ENCODE measurements at places on chromosomes 3 and 15.
A peak's percentile ranks its signal among the peaks of the same experiment; 100 is the strongest.

GRCh38 chr3:116032176-116032575 lies 408.9 kb downstream of the GAP43 start:
- DNase-seq, result no peak

GRCh38 chr3:185942907-185943759 lies 5.3 kb upstream of the TRA2B start:
- DNase-seq, result peak; percentile 66

DNA sequence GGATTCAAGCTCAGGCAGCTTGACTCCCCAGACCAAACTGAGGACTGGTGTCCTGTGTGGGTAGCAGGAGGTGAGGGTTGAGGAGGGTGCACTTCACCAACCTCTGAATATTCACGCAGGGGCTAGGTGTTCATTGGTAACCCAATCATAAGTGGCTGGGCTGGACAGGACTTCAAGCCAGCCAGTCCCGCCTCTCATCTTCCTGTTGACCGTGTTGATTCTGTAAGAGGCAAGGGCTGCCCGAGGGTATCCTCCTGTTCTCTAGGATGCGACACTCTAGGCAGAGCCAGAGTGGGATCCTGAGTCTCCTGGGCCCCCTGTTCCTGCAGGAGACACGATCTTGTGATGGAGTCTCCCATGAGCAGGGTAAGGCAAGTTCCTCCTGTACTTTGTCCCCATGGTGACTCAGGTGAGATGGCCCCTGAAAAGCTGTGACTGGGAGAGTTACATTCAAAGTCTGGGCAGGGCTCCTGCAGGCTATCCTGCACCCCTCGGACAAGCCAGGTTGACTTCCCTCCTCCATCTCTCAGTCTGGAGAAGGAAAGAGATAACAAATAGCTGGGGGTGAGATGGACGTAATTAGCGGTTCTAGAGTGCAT lies 58.1 kb upstream of the POMGNT2 start:
- no peak for DNase-seq

- DNase-seq, result no peak
Measured at GRCh38 chr3:18370672-18371071, 54.5 kb downstream of the SATB1 start.

DNA sequence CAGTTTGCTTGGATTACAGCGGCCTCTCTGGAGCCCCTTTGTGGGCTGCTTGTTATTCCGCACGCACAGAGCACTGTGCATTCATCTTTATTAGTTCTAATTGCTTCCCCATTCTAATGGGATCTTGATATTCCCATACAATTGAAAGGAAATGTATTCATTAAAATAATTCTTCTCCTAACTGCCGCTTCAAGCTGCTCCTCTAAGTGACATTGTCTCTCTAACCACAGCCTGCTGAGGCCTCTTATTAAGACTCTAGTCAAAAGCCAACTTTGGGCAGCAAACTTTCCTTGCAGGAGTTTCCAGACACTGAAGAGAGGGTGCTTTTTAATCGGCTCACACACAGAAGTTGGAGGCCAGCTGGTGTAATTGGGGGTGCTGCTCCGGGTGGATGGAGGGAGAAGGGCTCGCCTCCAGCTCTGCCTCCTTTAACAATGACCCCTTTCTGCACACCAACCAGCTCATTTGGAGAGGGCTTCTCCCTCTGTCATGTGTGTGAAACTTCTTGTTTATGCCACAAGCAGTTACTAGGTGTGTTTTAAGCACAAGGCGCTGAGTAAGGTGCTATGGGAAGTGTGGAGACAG lies 5.6 kb upstream of the MAGEF1 start:
- DNase-seq, result no peak

GRCh38 chr3:159898147-159898546 lies 90.5 kb upstream of the IL12A start:
- no peak for DNase-seq

DNA sequence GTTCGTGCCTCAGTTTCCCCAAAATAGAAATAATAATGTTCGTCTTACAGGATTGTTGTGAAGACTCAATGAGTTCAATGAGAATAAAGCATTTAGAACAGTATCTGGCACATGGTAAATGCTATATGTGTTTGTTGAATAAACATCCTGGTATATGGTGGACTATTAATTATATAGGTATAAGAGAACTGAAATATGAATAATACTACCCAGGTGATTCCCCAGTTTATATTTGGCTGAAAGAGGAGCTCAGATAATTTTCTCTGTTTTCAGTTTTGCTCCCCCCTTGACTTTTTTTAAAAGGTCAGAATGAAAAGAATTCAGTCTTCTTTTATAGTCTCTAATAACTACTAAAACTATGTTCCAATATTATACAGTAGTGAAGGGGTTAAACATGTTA lies 46.9 kb downstream of the USP8 start:
- no peak for DNase-seq

DNA sequence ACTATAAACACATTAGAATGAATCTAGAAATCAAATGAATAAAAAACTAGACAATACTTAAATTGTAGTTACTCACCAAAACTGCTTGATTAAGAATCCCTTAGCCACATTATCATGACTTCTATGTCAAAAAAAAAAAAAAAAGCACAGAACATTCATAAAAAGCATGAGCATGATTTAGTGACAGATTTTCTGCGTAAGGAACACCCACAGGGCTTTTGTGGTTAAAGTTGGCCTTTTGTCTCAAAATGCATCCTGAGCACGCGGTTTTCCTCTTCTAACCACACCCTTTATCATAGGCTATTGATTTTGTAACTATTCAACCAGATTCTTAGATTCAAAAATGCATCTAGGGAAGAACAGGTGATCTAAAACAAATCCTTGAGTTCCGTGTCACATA lies 334.0 kb upstream of the NR2F2 start:
- no peak for DNase-seq

DNA sequence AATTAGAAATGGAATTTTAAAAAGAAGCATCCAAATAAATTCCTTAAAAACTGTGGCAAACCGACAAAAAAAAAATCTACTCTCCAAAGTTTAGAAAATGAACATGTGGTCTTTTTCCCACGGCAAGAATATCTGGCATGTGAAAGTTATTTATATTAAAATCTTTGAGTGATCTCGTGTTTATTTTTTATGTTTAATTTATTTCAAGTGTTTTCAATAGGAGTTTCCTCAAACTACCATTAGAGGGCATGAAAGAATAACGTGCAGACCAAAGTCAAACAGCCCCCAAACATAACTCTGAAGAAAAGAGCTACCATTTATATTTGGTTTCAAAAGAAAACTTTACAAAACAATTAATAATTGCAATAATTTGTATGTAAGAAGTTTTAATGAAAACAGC lies 286.4 kb downstream of the ZIC4 start:
- no peak for DNase-seq

DNA sequence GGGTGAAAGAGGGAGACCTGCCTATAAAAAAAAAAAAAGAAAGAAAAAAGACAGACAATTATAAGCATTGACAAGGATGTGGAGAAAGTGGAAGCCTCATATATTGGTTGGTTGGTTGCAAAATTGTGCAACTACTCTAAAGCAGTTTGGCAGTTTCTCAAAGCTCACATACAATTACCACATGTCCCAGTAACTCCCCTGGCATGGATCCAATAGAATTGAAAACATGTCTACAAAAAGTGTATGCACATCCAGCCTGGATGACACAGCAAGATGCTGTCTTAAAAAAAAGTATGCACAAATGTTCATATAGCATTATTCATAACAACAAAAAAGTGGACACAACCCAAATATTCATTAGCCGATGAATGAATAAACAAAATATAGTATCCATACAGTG lies 19.5 kb downstream of the SETMAR start:
- no peak for DNase-seq

DNA sequence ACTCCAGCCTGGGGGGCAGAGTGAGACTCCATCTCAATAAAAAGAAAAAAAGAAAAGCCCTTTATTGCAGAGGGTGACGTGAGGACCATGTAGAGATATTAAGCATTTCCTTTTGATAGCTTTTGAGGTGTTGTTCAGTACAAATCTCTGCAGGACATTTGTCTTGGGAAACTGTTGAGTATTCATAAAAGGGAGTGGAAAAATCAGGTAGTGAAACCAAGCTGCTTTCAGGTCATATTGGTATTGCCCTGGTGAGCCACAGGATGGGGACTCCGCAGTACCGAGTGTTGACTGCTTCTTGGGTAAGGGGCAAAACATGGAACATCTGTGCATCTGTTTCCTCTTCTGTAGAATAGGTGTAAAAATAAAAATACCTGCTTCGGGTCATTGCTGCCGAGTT lies 9.9 kb downstream of the ITPR1 start:
- DNase-seq, result no peak

DNA sequence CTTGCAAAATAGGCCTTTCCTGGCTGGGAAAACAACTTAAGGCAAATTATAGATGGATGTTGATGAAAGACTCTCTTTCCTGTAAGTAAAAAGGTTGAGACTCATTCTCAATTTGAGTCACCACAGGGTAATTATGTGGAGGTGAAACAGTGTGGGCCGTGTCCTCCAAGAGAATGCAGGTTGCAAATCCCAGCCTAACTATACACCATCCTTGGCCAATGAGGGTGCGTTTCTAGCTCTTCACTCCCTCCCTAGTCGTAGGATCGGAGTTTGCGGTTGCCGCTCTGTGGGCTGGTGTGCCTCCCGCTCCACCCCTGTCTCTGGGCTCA lies 259.9 kb downstream of the PLCL2 start:
- no peak for DNase-seq

DNA sequence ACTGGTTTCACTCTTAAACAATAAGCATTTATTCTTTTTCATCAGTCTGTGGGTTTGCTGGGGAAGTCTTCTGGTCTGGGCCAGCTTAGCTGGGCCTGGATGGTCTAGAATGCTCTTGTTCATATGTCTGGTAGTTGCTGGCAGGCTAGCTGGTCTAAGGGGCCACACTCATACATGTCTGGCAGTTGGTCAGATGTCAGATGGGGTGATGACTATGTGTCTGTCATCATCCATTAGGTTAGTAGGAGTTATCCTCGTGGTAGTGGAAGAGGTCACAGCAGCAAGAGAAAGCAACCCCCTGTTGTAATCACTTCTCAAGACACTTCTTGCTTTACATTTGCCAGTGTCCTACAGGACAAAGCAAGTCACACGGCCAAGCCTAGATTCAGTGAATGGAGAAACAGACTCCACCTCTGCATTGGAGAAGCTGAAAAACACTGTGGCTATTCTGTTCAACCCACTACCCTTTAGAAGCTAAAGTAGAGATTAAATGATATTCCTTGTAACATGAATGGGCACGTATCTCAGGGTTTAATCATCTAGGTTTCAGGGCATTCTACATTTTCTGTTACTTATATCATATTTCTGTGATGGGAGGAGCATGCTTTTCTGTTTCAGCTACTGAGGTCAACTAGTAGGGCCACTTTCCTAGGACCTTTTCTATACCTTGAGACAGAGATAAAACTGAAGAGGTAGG lies 5.5 kb upstream of the ARID3B start:
- DNase-seq, result no peak

- no peak for DNase-seq
Measured at GRCh38 chr3:58190291-58190690, 20.5 kb downstream of the DNASE1L3 start.

GRCh38 chr15:46080016-46080415 lies 445.2 kb downstream of the SQOR start:
- DNase-seq, result no peak

DNA sequence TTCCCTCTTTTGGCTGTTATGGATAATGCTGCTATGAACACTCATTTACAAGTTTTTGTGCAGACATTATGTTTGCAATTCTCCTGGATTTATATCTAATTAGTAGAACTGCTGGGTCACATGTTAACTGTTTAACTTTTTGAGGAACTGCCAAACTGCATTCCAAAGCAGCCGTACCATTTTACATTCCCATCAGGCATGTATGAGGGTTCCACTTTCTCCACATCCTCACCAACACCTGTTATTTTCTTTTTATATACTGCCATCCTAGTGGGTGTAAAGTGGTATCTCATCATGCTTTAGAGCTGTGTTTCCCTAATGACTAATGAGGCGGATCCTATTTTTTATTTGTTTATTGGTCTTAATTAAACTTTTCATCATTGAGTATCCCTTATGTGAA lies 9.2 kb downstream of the KPNA4 start:
- no peak for DNase-seq

DNA sequence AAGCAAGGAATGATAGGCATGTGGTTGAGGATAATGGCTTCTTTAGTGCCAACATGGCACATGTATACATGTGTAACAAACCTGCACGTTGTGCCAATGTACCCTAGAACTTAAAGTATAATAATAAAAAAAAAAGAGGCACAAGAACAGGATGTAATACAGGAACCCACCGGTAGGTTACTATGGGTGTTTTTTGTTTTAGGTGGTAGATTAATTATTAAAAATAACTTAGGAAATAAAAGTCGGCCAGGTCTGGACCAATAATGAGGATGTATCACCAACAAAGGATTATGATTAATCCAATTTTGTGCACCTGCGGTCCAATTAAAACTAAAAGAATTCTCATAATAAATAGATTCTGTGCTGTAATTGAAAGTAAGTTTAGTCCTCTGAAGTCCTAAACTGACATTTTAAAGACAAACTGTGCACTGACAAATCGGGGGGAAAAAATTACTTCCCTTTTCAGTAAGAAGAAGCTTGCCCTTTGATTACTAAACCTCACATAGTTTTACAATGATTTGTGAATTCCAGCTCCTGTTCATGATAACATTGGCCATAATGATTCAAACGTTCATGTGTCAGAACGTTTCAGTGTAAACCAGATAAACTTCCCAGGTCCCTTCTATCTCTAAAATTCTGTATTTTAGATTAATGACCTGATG lies 62.2 kb downstream of the CASR start:
- DNase-seq, result no peak

DNA sequence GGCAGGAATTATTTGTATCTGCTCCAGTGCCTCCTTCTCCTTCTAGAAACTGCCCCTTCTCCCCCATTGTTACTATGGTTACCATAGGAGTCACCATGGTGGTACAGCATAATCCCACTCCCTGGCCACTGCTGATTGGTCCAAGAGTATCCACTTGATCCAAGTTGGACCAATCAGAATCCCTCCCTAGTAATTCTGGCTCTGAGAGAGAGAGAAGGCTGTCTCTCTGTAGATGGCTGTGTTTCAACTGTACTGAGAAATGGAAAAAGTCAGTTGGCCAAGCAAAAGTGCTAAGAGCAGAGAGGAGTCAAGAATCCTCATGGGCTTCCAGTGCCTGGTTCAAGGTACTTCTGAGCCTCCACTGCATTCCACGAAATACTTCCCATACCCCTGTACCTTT lies 120.6 kb upstream of the SPATA12 start:
- DNase-seq, result no peak

GRCh38 chr3:155846119-155846518 lies 8.1 kb downstream of the SLC33A1 start:
- no peak for DNase-seq

DNA sequence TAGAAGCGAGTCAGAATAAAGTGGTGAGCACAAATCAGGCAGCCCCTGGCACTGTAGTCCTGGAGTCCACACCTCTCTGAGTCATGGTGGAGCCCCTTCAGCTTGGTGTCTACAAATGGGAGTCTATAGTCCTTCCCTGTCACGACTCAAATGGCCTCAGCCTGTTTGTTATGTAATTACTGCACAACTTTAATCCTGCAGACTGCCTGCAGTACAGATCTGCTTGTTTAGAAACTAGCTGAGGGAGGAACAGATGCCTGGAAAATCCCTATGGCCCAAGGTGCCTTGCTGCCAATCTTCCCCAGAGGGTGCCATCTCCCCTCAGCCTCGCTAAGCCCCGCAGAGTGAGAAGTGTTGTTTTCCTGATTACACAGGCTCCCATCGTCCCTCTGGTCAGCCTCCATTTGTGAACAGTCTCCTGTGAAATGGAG lies 3.9 kb upstream of the CXCR6 start:
- no peak for DNase-seq

- DNase-seq, result no peak
Measured at GRCh38 chr15:78855746-78856145, 16.9 kb upstream of the MORF4L1 start.
